Stimulated activated CD8-positive, alpha-beta memory T cell treated with anti-CD3 and anti-CD28 coated beads, Interleukin-7, amount 100 ng/mL, for 24 hours (primary cell): ENCODE measurements at places on chromosomes 3 and 15.

GRCh38 chr15:88469321-88469720, 1.8 kb downstream of the MRPS11 start:
- DNase-seq: no peak

- peak; percentile 50 for DNase-seq
These were observed 3.3 kb downstream of the ANKRD63 start for GRCh38 chr15:40279437-40280141.

DNA sequence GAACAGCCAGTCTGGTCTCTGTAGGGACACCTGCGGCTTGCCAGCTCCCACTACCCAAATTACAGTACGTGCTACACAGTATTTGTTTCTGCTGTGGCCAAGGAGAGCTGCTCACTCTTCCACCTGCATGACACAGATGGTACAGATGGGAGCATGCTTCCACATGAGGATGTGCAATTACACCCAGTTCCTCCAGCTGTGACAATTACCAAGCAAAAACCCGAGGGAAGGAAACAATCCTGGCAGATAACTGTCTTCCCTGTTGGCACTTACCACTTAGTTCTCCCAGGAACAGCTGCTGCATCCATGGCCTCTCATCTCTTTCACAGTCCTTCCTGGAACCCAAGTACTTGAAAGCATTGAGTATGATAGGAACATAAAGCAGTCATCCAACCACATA, 34.4 kb downstream of the DET1 start:
- DNase-seq: no peak

GRCh38 chr3:87200060-87200647, 27.0 kb upstream of the CHMP2B start:
- no peak for DNase-seq

- no peak for DNase-seq
These were observed 78.8 kb downstream of the ATP2B2 start for GRCh38 chr3:10426346-10427220.

- DNase-seq: no peak
These were observed 2.8 kb downstream of the VIPR1 start for GRCh38 chr3:42505128-42505848.

- no peak for DNase-seq
These were observed 19.9 kb downstream of the SPICE1 start for GRCh38 chr3:113495035-113495434.

DNA sequence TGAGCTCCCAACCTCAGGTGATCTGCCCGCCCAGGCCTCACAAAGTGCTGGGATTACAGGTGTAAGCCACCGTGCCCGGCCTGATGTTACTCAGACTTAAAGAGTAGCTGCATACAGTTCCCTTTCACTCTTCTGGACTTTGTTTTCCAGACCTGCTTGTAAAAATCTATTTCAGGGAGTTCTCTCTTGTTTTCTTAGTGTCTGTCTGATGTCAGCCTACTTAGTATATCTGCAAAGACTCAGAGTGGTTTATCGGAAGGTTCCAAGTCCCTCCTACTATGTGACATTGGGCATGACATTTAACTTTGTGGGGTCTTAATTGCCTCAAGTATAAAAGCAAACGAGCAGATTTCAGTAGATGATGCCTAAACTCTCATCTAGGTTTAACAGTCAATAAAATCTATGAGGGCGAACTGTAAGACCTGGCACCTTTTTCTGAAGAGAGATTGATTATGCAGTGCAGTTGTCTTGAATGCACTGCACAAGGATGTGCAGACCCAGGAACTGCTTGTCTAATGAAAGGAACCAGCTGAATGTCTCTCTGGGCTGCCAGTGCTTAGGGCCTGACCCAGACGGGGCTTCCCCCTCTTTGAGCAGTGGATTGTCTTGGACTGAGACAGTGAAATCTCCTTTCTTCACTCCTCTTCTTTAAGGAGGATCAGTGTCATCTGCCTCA, 301.4 kb downstream of the PTPRG start:
- DNase-seq: no peak

DNA sequence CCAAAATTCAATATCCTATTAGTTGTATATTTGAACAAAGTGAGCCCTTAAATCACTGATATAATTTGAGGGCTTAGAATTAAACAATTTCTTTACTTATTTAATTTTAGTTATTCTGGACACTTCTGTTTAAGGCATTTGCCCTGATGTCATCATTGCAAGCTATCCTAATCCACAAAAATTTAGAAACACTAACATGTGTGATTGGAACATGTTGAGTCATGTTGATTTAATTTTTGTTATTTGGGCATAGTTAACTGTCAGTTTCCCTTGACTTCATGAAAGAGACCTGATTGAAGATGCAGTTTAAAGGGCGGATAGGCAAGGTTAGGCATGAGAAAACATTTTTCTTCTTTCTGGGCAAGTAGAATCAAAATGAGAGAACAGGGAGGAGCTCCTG, 682.6 kb downstream of the ROBO1 start:
- no peak for DNase-seq

GRCh38 chr3:103513003-103513402, 1078.2 kb downstream of the ZPLD1 start:
- DNase-seq: no peak

- no peak for DNase-seq
These were observed 139.4 kb downstream of the BBX start for GRCh38 chr3:107662124-107662507.

- no peak for DNase-seq
These were observed 424.1 kb downstream of the MAGI1 start for GRCh38 chr3:65614585-65614984.

- no peak for DNase-seq
These were observed 5.8 kb downstream of the HSPBAP1 start for GRCh38 chr3:122787872-122788271.

- DNase-seq: no peak
These were observed 17.7 kb downstream of the MYNN start for GRCh38 chr3:169790687-169791429.

GRCh38 chr3:15768421-15769255, 29.1 kb downstream of the ANKRD28 start:
- no peak for DNase-seq

DNA sequence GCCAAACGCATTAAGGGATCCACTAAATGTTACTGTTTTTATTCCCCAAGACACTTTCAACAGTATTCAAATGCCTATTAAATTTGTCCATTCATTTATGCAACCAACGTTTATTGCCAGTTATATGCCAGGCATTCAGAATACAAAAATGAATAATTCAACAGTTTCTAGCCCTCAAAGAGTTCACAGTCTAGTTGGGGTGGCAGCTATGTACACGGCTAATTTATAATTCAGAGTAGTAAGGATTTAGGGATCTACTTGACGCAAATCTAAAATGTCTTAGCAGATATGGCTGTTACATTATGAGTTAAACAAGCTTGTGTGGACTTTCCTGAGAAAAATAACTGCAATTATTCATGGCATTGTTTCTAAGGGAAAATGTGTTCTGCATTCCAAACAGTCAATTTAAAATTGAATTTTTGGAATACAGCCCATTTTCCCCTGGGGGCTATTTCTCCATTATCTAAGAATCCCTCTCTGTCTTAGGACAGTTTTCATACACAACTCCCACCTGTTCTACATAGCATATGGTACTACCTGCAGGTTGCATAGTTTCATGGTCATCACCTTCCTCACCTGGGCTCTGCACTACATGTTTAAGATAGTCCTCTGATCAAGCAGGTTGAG, 11.5 kb upstream of the MSL2 start:
- DNase-seq: no peak

DNA sequence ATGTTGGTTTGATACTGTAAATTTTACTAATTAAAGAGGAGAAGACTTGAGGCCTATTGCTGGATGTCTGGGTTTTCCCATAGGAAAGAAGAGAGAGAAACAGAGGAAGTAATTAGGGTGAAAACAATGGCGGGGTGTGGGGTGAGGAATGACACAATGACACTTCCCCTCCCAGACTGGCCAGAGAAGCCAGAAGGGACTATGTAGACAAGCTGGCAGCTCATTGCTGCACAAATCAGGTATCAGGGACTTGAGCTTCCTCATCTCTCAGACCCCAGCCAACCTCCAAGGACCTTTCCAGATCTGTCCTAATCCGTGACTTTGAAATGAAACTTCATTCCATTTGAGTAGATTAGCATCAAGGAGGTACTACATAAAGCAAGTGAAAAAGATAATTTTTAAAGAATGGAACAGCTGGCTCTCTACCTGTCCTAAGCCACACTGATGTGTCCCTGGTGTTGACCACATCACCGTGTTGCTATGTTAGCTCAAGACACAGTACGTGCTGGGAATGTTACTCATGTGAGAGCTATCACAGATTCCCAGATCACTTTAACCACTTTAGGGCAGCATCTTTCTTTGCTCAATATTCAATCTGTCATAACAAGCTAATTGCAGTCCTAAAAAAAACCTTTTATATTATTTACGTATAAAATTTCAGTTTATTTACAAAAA, 22.2 kb downstream of the TMEM212 start:
- DNase-seq: no peak

DNA sequence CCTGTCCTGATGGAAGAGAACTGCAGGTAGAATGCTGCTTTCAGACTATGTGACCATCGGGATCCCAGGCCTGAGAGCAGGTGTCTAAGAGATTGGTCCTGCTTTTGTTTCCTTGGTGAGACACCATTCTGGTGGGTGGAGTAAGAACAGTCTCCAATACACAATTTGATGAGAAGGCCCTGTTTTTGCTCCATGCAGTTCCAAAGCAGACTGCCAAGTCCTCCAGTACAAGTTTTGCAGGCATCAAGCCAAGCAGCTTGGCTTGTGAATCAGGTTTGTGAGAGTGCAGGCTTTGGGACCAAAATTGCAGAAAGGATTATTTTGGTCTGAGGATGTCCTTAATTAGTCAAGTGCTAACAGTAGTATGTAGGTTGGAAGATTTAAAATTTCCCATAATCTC, 381.6 kb downstream of the FOXP1 start:
- DNase-seq: no peak

- DNase-seq: no peak
These were observed 374.9 kb upstream of the TGFBR2 start for GRCh38 chr3:30231277-30232141.

DNA sequence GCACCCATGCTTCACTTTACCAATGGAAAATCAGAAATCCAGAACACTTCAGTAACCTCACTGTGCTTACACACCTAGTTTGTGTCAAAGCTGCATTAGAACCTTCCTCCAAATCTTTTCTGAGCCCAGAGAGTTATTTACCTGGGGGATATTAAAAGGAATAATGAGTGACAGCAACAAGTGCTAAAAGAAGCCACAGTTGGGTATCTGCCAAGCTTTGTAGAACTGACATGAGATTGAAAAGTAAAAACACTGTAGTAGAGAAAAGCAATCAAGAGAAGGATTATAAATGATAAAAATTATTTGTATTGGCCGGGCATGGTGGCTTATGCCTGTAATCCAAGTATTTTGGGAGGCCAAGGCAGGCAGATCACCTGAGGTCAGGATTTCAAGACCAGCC, 8.8 kb upstream of the TBC1D23 start:
- DNase-seq: no peak

- no peak for DNase-seq
These were observed 4.2 kb downstream of the SLC4A7 start for GRCh38 chr3:27479806-27480543.

GRCh38 chr3:28915741-28916500, 364.9 kb upstream of the RBMS3 start:
- no peak for DNase-seq

DNA sequence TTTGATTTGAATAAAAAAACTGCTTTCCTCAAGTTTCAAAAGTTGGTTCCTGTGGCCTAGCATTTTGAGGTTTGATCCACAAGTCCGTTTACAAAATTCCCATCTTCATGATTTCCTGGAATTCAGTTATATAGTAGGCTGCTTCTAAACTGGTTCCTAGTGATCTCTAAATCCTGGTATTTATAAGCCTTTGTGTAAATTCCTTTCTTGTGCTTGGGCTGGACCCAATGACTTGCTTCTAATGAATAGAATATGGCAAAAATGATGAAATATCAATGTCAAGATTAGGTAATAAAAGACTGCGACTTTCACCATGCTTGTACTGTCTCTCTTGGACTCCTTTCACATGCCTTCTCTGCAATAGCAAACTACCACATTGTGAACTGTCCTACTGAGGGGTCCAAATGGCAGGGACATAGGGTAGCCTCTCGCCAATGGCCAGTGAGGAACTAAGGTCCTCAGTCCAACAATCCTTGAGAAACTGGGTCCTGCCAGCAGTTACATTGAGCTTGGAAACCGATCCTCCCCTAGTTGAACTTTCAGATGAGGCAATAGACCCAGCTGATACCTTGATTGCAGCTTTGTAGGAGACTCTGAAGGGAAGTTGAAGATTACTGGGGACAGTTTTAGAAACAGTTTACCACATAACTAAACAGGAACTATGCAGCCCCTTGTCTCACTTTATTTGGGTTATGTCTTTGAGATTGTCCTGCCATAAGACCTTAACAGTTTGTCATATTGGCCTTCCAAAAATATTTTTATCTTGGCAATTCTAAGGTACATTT, 303.9 kb upstream of the TBC1D5 start:
- DNase-seq: no peak

DNA sequence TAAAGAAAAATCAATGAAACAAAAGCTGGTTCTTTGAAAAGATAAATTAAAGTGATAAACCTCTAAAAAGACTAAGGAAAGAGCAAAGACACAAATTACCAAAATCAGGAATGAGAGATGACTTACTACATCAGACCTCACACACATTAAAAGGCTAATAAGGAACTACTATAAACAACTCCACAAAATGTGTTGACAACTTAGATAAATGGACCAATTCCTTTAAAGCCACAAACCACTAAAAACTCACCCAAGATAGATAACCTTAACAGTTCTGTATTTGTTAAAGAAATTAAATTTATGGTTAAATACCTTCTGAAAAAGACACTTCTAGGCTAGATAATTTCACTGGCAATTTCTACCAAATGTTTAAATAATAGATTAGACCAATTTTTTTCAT, 170.4 kb downstream of the SMAD6 start:
- no peak for DNase-seq

DNA sequence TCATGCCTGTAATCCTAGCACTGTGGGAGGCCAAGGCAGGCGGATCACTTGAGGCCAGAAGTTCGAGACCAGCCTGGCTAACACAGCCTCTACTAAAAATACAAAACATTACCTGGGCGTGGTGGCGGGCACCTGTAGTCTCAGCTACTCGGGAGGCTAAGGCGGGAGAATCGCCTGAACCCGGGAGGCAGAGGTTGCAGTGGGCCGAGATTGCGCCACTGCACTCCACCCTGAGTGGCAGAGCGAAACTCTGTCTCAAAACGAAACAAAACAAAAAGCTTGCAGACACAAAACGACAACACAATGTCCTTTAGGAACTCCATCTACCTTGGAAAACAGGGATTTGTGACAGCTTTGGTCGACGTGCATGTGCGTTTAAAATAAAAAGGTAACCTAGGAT, 716 bp upstream of the KLHL24 start:
- DNase-seq: no peak

DNA sequence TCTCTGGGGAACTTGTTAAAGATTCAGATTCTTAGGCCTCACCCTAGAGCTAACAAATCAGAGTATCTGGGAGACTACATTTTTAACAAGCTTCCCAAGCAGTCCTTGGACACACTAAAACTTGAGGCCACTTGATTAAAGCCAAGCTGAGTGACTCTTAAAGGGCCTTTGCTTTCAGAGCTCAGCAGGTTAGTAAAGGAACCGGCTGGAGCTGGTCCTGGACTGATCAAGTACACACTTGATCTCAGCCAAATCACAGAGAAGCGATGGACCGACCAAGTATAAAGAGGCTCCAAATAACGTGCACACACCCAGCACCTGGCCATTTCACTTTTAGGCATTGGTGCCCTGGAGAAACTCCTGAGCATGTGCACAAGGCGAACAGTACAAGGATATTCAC, 12.9 kb upstream of the TM6SF1 start:
- DNase-seq: no peak
